ENCODE measurements at places on chromosomes 5 and 9.

DNA sequence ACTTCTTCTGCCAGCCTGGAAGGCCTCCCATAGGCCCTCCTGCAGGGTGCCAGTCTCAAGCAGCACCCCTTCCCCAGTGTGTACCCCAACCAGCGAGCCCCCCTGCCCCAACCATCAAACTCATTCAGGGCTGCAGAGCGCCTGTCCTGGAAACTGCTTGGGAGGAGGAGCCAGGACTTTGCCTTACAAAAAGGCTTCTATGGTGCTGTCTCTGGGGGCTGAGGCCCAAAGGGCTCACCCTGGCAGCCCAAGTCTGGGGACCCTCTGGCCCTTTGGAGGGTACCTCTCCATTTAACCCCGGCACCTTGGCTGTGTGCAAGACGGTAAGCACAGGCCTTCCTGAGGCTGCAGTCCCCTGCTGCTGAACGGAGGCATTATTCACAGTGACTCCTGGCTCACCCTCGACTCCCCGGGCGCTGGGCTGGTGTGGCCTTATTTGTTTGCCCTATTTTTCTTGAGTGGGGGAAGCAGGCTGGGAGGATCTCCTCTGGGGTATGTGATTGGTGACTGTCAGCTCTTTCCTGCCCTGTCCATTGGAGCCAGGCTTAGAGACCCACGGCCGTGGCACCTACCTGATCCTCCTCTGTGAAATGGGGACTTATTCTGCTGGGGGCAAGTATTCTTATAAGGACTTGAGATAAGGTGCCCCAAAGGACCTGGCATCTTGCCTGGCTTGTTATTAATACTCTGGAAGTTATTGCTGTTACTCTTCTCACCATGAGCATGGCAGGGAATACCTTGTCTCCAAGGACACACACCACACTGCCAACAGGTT is 5.8 kb downstream of the LMX1B start:
- DNase-seq, result no peak

- DNase-seq, result no peak
Measured at GRCh38 chr5:14036514-14036913, 92.0 kb upstream of the DNAH5 start.

GRCh38 chr5:107274571-107274970 is 396.2 kb downstream of the EFNA5 start:
- no peak for DNase-seq

DNA sequence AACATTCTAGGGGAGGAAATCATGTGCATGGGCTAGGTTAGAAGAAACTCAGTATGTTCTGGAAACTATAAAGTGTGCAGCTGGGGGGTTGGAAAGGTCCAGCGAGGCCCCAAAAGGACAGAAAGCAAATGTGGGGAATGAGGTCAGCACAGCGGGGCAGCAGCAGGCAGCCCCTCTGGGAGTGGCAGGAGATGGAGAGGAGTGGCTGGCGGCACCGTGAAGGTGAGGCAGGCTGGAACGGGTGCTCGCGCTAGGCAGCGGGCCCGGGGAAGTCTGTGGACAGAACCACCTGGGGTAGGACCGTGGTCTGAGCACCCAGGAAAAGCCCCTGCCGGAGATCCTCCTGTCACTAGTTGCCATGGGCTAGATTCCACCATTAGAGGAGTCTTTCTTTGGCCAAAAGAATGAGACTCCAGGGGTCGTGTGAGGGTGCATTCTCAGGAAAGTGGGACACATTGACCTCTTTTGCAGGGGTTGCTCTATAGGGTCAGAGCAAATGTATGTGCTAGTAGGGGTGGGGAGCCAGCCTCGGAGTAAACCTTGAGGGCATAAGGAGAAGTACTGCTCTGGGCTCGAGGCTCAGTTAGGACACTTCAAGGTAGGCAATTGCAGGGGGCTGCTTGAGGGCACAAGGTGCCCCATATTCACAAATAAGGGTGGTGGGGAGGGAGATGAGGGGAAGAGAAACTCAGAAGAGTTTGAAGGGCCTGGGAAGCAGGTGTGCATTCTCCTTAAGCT is 61.2 kb downstream of the IL6ST start:
- no peak for DNase-seq

GRCh38 chr9:83066771-83067170 is 3.8 kb upstream of the RASEF start:
- no peak for DNase-seq

DNA sequence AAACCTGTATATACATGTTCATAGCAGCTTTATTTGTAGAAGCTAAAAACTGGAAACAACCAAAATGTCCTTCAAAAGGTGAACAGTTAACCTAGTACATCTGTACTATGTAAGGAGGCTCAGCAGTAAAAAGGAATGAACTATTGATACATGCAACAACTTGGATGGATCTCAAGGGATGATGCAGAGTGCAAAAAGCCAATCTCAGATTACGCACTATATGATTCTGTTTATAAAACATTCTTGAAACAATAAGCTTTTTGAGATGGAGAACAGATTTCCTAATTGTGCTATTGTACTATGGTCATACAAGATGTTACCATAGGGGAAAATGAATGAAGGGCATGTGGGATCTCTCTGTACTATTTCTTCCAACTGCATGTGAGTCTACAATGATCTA is 88.9 kb downstream of the PAM start:
- no peak for DNase-seq

GRCh38 chr5:127358740-127359139 is 68.1 kb downstream of the MEGF10 start:
- no peak for DNase-seq

GRCh38 chr9:14043483-14043882 is 270.5 kb downstream of the NFIB start:
- no peak for DNase-seq

DNA sequence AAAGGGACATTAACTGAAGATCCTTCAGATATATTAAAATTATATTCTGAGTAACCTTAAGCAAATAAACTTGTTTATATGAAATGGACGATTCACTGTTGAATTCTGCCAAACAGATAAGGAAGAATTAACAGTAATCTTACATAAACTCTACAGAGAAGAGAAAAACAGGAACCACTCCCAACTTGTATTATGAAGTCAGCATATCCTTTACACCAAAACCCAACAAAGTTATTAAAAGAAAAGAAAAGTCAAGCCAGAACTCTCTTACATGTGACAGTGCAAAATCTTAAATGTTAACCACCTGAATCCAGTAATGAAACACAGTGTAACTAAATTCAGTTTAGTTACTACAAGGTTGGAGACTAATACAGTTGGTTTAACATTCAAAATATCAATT is 185.8 kb downstream of the DEPDC1B start:
- no peak for DNase-seq

DNA sequence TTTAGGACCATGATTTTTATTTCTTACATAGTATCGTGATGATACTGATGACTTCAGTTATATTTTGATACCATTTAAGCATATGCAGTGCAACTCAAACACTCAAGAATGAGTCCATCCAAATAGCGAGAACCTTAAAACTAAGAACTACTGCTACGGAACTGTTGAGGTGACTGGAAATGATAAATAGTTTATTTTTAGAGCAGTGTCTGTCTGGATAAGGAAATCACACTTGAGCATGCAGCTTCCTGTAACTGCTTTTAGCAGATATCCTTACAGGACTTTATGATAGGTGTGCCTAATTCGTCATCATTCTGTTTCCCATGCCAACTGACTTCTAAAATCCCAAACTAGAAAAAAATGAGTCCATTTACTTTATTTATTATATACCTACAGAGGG is 85.5 kb downstream of the ADGRV1 start:
- DNase-seq, result no peak

DNA sequence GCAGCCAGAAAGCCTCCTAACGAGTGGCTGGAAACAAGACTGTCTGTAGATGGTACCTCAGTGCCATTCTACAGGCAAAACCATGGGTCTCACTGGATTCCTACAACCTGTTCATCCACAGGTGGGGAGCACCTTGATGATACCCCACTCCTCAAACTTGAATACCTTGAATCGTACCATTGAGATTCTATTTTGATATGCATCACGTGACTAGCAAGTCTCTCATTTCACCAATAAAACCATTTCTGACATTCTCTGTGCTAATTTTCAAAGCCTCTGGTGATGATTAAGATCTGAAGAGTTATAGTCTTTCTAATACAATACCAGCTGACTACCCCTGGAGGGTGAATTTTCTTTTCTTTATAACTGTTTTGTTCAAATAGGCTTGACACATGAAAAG is 188.9 kb downstream of the ADAMTS12 start:
- no peak for DNase-seq

- no peak for DNase-seq
Measured at GRCh38 chr5:14143546-14143840, 351 bp downstream of the TRIO start.

GRCh38 chr5:142865631-142866030 is 95.5 kb downstream of the ARHGAP26 start:
- no peak for DNase-seq

GRCh38 chr9:15142878-15143534 is 164.0 kb downstream of the TTC39B start:
- DNase-seq, result no peak

- no peak for DNase-seq
Measured at GRCh38 chr5:132471151-132471907, 19.2 kb downstream of the IRF1 start.

DNA sequence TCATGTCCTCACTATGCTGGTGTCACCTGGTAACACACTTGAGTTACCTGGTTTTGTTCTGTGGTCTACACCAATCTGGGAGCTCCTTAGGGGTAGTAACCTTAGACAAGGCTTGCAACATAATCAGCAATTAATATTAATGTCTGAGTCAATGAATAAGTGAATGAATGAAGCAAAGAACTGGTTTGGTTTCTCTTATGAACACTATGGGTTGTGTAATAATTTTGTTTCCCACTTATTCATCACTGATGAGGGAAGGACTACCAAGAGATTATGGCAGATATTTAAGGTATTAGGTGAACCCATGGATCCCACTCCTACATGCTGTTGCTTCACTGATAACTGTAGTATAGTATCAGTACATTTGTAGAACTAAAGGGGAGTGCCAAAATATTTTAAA is 116.0 kb downstream of the SLC12A2 start:
- no peak for DNase-seq

DNA sequence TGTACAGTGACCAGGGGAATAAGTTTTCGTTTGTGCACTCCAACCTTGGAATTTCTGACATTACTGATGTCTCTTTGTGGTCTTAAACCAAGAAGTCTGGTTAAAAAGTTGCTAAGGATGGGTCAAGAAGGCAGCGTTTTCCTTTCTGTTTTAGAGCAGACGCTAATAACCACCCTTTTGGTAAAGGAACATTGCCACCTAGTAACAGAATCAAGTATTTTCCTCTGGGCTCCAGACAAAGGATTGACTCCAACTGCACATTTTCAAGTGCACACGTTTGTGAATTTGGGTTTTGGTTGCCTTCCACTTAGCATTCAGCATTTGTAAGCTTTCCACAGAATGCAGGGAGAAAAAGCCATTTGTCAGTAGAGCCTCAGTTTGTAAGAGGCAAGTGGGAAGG is 22.2 kb upstream of the CEP78 start:
- peak; percentile 24 for DNase-seq

DNA sequence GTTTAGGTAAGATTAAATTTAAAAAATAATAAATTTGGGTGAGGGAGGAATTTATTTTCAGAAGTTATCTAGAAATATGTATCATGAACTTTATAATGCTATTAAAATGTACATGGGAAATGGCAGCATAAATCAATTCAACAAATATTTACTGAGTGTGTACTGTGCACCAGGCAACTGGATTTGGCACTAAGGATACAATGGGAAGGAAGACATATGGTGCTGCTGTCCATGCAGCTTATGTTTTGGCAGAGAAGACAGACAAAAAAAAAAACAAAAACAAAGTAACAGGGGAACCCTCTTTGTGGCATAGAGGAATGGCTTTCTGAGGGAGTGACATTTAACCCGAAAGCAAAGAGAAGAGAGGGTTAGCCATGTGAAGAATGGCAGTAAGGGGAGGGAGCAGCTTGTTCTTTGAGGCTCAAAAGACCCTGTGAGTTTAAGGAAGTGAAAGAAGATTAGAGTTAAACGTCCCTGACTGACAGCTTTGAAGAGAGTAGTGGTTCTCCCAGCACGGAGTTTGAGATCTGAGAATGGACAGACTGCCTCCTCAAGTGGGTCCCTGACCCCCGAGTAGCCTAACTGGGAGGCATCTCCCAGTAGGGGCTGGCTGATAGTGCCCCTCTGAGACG is 23.9 kb downstream of the CNTRL start:
- DNase-seq, result no peak

- DNase-seq, result no peak
Measured at GRCh38 chr5:153960269-153961215, 78.2 kb downstream of the FAM114A2 start.

- no peak for DNase-seq
Measured at GRCh38 chr5:4005335-4005734, 409.7 kb downstream of the IRX1 start.

DNA sequence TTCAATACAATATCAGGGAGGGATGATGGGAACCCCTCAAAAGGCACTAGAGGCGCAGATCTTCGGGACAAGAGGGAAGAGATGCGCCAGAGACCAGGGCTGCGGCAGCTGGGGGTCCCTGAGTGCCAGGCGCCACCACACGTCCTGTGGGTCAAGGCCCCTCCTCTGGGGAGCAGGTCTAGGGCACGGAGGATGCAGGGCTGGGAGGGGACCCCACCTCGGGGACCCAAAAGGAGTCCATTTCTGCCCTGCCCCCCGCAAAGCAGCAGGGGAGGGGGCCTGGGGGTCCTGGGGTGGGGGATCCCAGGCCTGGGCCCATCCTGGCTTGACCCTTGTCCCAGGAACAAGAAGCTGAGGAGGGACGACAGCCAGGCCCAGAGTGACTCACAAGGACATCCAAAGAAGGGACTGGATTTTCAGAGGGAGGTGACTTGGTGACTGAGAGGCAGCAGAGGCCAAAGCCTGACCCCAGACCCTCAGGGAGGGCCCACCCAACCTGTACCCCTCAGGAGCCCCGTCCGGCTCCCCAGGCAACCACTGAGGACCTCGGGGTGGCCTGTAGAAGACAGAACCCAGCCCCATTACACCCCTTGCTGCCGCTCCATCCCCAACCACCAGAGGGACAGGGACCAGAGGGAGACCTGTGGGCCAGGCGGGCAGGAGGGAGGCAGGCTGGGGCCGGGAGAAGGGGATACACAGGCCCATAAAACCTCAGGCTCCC is 54.2 kb downstream of the LRSAM1 start:
- DNase-seq, result no peak

- DNase-seq, result no peak
Measured at GRCh38 chr5:175603987-175604739, 53.7 kb upstream of the HRH2 start.

DNA sequence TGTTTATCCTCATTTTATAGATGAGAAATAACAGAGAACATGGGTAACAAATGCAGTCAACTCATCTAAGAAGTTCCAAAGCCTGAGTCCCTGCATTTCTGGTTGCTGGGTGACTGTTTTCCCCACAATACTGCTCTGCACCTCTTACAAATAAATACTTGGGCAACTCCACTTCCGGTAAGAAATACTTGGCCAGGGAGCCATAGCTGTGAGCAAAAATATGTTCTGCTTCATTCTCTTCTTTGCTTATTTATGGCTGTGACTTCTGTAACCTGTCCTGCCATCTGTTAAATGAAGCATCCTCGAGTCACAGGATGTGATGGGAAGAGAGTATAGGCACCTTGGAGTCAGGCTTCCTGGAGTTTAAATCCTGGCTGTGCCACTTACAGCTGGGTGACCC is 49.9 kb downstream of the GDNF start:
- no peak for DNase-seq

All from C1 segment of cervical spinal cord (tissue), 14 donors.